ENCODE measurements at places on chromosomes 3 and 15. TPM values are rescaled to one million over a fixed set of nuclear protein-coding genes. Genes with fewer than 3 reads are reported as not detected.
A peak's percentile ranks its signal among the peaks of the same experiment; 100 is the strongest.

DNA sequence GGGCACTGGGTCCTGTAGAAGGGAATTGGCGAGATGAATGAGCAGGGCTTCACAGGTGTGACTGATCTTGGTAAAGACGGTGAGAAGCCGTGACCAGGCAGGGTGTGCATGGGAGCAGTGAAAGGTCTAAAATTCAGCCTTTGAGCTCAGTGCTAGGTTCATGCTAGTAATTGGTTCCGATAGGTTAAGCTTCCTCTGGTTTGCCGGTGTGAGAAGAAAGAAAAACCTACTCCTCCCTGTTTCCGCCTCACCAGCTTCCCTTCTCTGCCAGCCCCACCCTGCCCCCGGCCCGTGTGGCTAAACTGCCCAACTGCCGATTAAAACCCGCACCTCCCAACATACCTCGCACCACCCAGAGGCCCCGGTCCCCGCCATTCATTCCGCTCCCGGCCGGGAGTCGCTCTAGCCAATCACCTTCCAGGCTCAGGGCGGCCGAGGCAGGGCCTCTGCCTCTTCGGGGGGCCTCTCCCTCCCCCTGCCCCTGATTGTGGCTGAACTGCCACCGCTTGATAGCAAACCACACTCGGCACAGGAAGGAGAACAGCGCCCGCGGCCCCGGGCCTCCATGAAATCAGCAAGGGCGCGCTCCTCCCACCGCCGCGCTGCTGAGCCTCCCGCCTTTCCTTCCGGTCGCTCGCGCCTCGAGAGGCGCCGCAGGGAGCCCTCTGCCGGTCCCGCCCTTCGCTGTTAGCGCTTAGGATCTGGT lies 7.3 kb upstream of the NRROS start:
- peak overlapping the region; percentile 92 for H3K4me3 ChIP-seq
- H3K36me3 ChIP-seq = no peaks in the 10 kb centered on the region
- H3K27me3 ChIP-seq = no peaks in the 10 kb centered on the region
- H3K27ac ChIP-seq = peak overlapping the region; percentile 97
- DNase-seq = peak; percentile 83
- peaks cover 44% of the 10 kb centered on the region for H3K4me1 ChIP-seq

- H3K4me1 ChIP-seq = peaks cover 26% of the 10 kb centered on the region
- H3K4me3 ChIP-seq = no peak overlapping the region
- H3K27ac ChIP-seq = no peak overlapping the region
- H3K36me3 ChIP-seq = no peaks in the 10 kb centered on the region
- H3K27me3 ChIP-seq = no peaks in the 10 kb centered on the region
Observed at GRCh38 chr3:168951884-168952283, 711.6 kb downstream of the MECOM start.

The SLC7A14 gene
- 0.09 TPM for total RNA-seq

DNA sequence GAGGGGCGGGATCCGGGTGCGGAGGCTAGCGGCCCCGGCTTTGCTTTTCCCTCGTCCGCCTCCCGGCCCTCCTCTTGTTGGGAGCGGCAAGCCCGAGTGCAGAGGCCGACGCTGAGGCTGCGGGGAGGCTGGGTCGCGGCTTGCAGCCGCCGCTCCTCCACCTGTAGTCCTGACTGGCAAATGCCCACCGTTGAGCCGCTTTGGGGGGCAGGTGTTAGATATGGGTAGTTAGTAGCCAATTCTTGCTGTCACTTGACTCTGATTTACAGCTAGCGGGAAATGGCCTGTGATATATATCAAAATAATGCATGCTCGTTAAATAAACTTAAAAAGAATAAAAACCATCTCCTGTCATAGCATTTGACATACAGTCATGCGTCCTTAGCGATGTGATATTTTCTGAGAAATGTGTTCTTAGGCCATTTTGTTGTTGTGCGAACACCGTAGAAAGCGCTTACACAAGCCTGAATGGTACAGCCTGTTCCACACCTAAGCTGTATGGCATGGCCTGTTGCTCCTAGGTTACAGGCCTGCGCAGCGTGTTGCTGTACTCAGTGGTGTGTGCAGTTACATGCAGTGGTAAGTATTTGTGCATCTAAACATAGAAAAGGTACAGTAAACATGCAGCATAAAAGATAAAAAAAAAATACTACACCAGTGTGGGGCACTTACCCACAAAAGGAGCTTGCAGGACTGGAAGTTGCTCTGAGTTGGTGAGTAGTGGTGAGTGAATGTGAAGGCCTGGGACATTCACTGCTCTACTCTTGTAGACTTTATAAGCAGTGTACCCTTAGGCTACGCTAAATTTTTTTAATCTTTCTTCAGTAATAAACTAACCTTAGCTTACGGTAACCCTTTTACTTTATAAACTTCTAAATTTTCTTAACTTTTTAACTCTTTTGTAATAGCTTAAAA lies 873 bp downstream of the CAPN7 start:
- H3K4me1 ChIP-seq = peaks cover 24% of the 10 kb centered on the region
- H3K36me3 ChIP-seq = no peaks in the 10 kb centered on the region
- no peaks in the 10 kb centered on the region for H3K27me3 ChIP-seq
- H3K4me3 ChIP-seq = peak overlapping the region; percentile 85

- no peak for DNase-seq
- no peaks in the 10 kb centered on the region for H3K36me3 ChIP-seq
Observed at GRCh38 chr3:76410762-76411281, 625.5 kb upstream of the ZNF717 start.

DNA sequence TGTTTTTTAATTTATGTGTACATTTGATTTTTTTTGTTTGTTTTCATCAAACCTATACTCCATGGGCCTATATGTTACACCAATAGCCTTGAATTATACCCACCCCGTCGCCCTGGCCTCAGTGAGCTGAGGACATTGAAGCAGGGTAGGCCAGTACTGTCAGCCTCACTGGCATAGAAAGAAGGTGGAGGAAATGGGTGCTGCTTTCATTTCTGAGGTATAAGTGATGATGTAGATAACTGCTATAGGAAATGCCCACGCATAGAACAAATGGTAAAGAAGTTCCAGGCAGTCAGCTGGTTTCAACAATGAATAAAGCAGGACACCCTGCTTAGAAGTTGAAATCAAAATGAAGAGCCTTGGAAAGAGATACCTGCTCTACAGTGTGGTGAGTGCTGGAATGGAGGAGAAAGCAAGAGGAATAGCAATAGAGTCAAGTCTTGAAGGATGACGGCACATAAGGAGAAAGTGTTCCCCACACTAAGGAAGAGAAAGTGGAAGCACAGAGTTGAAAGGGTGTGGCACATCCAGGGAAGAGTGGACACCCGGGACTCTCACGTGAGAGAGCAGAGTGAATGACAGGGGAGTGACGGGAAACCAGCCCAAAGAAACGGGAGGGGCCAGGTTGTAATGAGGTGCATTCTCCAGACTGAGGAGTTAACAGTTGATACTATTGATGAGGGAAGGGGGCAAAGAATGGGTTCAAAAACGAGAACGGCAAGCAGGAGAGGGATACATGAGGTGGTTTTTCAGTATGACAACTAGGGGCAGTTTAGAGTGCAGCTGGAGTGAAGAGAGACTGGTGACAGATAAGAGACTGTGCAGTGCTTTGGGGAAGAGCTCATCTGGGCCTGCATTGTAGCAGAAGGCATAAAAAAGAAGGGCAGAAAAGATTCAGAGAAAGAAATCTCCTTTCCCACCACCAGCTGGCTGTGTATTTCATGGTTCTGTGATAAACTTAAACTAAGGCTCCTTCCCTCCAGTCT lies 70.5 kb downstream of the KLHL25 start:
- H3K27ac ChIP-seq = no peak overlapping the region
- H3K4me1 ChIP-seq = no peaks in the 10 kb centered on the region
- peaks cover 3% of the 10 kb centered on the region for H3K36me3 ChIP-seq
- DNase-seq = no peak

The CCR2 gene
- not detected for total RNA-seq

DNA sequence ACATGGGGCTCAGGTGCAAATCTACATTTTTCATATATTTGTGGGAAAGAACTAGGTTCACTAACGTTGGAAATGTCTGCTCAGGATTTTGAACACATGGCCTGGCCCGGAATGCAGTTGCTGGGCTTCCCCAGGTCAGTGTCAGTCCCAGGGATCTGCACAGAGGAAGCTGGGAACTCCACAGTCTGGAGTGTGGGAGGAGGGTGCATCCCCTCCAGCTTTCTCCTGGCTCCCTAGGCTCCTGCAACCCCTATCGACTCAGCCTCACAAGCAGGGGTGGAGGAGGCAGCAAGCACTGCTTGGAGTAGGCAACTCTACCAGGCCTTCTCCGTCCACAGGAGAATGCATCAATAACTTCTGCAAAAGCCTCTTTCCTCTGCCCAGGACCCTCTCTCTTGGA lies 30.1 kb upstream of the HCN4 start:
- no peak overlapping the region for H3K27ac ChIP-seq
- no peaks in the 10 kb centered on the region for H3K4me1 ChIP-seq
- H3K36me3 ChIP-seq = no peaks in the 10 kb centered on the region
- H3K4me3 ChIP-seq = no peak overlapping the region
- no peak for DNase-seq
- peaks cover 2% of the 10 kb centered on the region for H3K27me3 ChIP-seq

- H3K4me3 ChIP-seq = no peak overlapping the region
- H3K36me3 ChIP-seq = no peaks in the 10 kb centered on the region
- no peaks in the 10 kb centered on the region for H3K27me3 ChIP-seq
- peaks cover 39% of the 10 kb centered on the region for H3K4me1 ChIP-seq
- no peak overlapping the region for H3K27ac ChIP-seq
Observed at GRCh38 chr15:40914486-40914885, 14.7 kb upstream of the DLL4 start.

DNA sequence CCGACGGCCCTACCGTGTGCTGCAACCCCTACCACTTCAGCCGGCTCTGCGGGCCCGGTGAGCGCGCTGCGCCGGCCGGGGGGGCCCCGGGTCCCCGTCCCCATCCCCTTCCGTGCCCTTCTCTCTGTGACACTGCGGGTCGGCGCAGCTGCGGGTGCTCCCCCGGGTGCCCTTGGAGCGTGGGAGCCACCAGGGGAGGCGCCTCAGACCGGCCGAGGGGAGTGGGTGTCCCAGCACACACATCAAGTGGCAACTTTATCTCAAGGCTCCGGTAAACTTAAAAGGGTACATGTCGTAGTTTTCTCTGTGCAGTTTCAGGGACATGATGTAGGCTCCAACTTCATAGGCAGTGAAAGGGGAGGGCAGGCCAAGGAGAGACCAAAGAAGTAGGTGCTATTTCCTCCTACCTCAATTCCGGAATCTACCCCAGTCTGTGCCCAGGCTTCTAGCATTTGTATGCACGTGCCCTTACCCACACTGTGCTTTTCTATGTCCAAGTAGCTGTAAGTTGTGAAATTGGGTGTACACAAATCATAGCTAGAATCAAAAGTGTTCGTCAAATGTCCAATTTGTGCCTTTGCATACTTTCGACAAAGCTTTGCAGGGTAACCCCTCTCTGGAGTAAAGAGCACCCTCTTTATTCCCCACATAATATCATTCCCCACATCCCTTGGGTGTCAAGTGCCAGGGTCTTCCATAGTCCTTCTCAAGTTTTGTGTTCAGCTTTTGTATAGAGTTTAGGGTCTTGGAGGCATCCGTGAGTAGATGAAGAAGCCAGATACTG lies 2.2 kb downstream of the SMAD6 start:
- no peak overlapping the region for H3K27ac ChIP-seq
- peak overlapping the region; percentile 93 for H3K4me3 ChIP-seq
- H3K36me3 ChIP-seq = no peaks in the 10 kb centered on the region
- no peak for DNase-seq
- peaks cover 37% of the 10 kb centered on the region for H3K4me1 ChIP-seq

The EXD1 gene
- total RNA-seq = not detected

- DNase-seq = no peak
- H3K27ac ChIP-seq = no peak overlapping the region
- H3K36me3 ChIP-seq = no peaks in the 10 kb centered on the region
- H3K4me1 ChIP-seq = no peaks in the 10 kb centered on the region
- no peaks in the 10 kb centered on the region for H3K27me3 ChIP-seq
Observed at GRCh38 chr3:175956964-175957363, 1097.8 kb downstream of the NAALADL2 start.

DNA sequence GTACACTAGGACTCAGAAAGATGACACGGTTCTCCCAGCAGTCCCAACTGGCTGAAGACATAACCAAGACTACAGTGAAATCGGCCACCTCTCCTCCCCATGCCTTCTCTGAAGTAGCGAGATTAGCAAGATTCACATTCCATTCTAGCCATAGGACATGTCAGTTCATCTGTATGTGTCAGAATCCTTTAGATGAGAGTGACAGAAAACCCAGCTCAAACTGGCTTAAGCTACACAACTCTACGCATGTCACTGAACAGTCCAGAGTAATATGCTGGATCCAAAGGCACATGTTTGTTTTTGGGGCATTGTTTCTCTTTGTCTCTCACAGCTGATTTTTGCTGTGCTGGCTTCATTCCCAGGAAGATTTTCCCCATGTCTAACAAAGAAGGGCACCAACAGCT lies 75.8 kb downstream of the RARB start:
- H3K4me3 ChIP-seq = no peak overlapping the region
- peaks cover 6% of the 10 kb centered on the region for H3K36me3 ChIP-seq
- no peaks in the 10 kb centered on the region for H3K27me3 ChIP-seq
- no peak for DNase-seq
- no peak overlapping the region for H3K27ac ChIP-seq

- H3K4me3 ChIP-seq = no peak overlapping the region
- H3K27me3 ChIP-seq = no peaks in the 10 kb centered on the region
- H3K27ac ChIP-seq = no peak overlapping the region
- H3K36me3 ChIP-seq = no peaks in the 10 kb centered on the region
- no peak for DNase-seq
Observed at GRCh38 chr15:73965758-73966113, 26.4 kb downstream of the STOML1 start.

- no peaks in the 10 kb centered on the region for H3K27me3 ChIP-seq
- H3K4me1 ChIP-seq = peaks cover 43% of the 10 kb centered on the region
- H3K4me3 ChIP-seq = no peak overlapping the region
- H3K27ac ChIP-seq = no peak overlapping the region
- no peak for DNase-seq
Observed at GRCh38 chr15:64599226-64599625, 138.8 kb downstream of the ZNF609 start.

The UTS2B gene
- total RNA-seq = 0.96 TPM

The NPAP1 gene
- total RNA-seq = 0.30 TPM

DNA sequence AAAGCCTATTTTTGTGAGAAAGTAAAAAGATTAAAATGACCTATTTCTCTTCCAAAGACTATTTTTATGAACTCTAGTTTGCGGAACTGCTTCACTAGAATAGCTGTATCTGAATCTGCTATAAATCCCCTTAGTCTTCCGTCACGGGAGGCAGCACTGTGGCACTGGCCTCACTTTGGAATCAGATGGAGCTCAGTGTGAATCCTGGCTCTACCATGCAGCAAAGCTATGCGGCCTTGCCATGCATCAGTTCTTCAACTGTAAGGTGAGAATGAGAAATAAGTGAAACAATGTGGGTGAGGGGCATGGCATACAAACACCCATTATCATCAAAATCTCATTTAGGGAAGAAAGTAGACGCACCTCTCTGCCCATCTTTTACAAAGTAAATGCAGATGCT lies 27.5 kb upstream of the CSPG5 start:
- H3K4me1 ChIP-seq = peaks cover 12% of the 10 kb centered on the region
- H3K27ac ChIP-seq = peak overlapping the region; percentile 14
- H3K36me3 ChIP-seq = peaks cover 36% of the 10 kb centered on the region
- no peak for DNase-seq
- H3K4me3 ChIP-seq = no peak overlapping the region
- H3K27me3 ChIP-seq = no peaks in the 10 kb centered on the region

The ALDH1A3 gene
- total RNA-seq = 8.0 TPM

The ULK4 gene
- 10.2 TPM for total RNA-seq

The ALDH1L1 gene
- 0.49 TPM for total RNA-seq

GRCh38 chr15:90091156-90091931 lies 10.9 kb downstream of the IDH2 start:
- H3K27me3 ChIP-seq = peaks cover 3% of the 10 kb centered on the region
- peaks cover 19% of the 10 kb centered on the region for H3K4me1 ChIP-seq
- peaks cover 42% of the 10 kb centered on the region for H3K36me3 ChIP-seq
- H3K4me3 ChIP-seq = no peak overlapping the region
- H3K27ac ChIP-seq = peak overlapping the region; percentile 27

The SUMF1 gene
- 11.1 TPM for total RNA-seq

The LEKR1 gene
- 1.8 TPM for total RNA-seq

Data from neural crest cell (in vitro differentiated cells).